ENCODE measurements at places on chromosomes 3 and 15. TPM values are rescaled to one million over a fixed set of nuclear protein-coding genes. Genes with fewer than 3 reads are reported as not detected.

GRCh38 chr15:57273402-57273801, 102.9 kb upstream of the CGNL1 start:
- H3K36me3 ChIP-seq: peaks cover 7% of the 10 kb centered on the region
- H3K4me1 ChIP-seq: peaks cover 11% of the 10 kb centered on the region
- H3K27ac ChIP-seq: no peak overlapping the region
- H3K4me3 ChIP-seq: no peak overlapping the region
- no peaks in the 10 kb centered on the region for H3K27me3 ChIP-seq

- peak overlapping the region; percentile 32 for H3K4me3 ChIP-seq
- H3K4me1 ChIP-seq: peaks cover 14% of the 10 kb centered on the region
- no peaks in the 10 kb centered on the region for H3K27me3 ChIP-seq
These were observed 55.0 kb downstream of the ATP2C1 start for GRCh38 chr3:130948929-130949328.

- no peak for DNase-seq
- no peaks in the 10 kb centered on the region for H3K4me1 ChIP-seq
- no peak overlapping the region for H3K27ac ChIP-seq
- no peaks in the 10 kb centered on the region for H3K36me3 ChIP-seq
- no peaks in the 10 kb centered on the region for H3K27me3 ChIP-seq
- H3K4me3 ChIP-seq: no peak overlapping the region
These were observed 328.4 kb upstream of the DPH6 start for GRCh38 chr15:35874260-35874905.

DNA sequence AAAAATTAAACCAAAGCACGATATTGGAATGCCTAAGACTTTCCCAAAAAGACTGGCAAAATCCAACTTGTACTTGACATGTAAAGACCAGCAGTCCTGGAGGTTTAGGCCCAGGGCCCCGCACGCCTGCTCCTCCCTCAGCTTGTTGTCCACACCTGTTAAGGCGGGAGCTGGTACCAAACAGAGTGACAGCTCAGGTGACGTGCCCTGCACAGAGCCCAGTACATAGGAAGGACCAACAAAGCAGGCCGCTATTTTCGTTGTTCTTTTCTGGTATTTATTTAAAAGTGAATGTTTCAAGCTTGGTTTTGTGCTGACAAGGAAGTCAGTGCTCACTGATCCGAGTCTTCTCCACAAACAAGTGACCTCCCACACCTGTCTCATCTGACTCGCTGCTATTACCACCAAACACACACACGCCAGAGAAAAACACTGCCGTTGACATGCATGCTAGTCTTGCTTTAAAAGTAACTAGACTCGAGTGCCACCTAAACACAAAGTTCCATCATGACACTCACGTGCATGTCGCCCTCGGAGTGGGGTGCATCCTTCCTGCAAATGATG, 50.2 kb downstream of the HERC2 start:
- H3K4me3 ChIP-seq: no peak overlapping the region
- H3K4me1 ChIP-seq: no peaks in the 10 kb centered on the region
- DNase-seq: no peak
- H3K36me3 ChIP-seq: peaks cover 18% of the 10 kb centered on the region
- no peak overlapping the region for H3K27ac ChIP-seq

- H3K36me3 ChIP-seq: no peaks in the 10 kb centered on the region
- no peaks in the 10 kb centered on the region for H3K4me1 ChIP-seq
- DNase-seq: no peak
- peaks cover 22% of the 10 kb centered on the region for H3K27me3 ChIP-seq
- H3K27ac ChIP-seq: no peak overlapping the region
These were observed 8.9 kb downstream of the ST3GAL6 start for GRCh38 chr3:98772022-98772421.

- H3K4me1 ChIP-seq: no peaks in the 10 kb centered on the region
- no peak overlapping the region for H3K4me3 ChIP-seq
- no peak for DNase-seq
- H3K36me3 ChIP-seq: peaks cover 6% of the 10 kb centered on the region
- H3K27me3 ChIP-seq: peaks cover 32% of the 10 kb centered on the region
These were observed 12.5 kb upstream of the MGLL start for GRCh38 chr3:127834771-127835170.

DNA sequence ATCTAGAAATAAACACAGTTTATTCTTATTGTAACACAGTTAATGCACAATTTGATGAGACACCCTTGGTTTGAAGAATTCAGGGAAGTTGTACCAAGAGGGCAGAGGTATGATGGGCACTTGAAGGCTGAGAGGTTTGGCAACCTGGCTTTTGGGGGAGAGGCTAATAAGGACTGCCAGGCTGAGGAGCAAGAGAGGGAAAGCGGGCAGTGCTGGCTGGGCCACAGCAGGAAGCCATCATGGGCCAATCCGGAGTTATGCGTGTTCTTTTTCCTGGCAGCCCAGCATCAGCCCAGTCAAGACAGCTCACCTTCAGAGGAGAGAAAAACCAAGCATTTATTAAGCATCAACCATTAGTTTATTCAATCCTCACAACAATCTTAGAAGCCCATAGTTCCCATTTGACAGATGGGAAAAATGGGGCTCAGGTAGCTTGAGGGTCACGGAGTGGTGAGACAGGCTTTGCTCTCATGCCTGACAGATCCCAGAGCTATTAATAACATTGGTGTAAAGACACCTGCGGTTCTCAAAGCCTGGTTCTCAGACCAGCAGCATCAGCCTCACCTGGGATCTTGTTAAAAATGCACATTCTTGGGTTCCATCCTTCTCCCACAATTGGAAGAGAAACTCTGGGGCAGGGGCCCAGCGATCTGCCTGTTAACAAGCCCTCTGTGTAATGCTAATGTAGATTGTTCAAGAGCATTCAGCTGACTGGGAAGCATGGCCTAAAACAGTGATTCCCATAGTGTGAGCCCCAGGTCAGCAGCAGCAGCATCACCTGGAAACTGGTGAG, 183.7 kb downstream of the NTRK3 start:
- no peak overlapping the region for H3K27ac ChIP-seq
- H3K27me3 ChIP-seq: no peaks in the 10 kb centered on the region
- no peaks in the 10 kb centered on the region for H3K36me3 ChIP-seq
- no peak overlapping the region for H3K4me3 ChIP-seq

The ARGFX gene
- total RNA-seq: not detected

The CNTN4 gene
- total RNA-seq: not detected

All from natural killer cell treated with Interleukin-12 subunit alpha and Interleukin-12 subunit beta and Interleukin-15 and Interleukin-18, amount 100 ng/mL, for 72 hours (primary cell).